ENCODE measurements at places on chromosomes 5 and 9.

DNA sequence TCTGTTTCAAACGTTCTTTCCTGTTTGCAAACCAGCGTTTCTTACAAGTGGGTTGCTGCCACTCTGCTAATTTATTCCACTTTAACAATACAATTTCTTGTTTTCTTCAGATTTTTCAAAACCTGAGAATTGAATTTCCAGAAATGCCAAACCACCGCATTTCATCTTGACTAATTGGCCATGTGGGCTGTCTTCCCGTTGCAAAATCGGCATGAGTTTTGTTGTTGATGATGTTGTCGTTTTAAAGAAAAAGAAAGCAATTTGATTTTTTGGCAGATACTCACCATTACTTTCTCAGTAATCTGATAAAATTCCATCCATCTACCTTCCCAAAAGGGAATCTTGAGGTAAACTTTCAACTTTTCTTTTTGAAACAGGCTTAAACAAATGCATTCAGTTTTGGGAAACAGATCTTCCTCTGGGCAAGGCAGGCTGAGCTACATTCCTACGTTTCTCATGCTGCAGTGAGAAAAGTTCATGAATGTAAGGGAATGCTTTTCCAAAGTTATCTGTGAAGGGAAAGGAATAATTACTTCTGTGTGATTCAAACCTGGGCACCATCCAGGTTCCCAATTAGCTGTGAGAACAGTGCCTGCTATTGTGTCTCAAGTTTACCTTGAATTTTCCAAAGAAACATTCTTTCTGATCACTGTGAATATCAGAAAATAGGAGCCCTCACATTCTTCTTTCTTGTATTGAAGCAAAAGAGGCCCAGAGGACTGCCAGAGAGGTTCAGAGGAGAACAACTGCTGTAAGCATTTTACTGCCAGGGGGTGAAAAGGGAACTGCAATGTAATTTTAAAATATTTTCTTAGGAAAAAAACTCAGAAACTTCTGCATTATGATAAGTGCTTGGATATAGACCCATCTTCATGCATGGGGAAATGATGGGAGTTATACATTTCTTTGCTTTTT lies 100.7 kb upstream of the TUT7 start:
- no peak for DNase-seq

GRCh38 chr5:26690511-26690910 lies 347.9 kb downstream of the CDH9 start:
- no peak for DNase-seq

DNA sequence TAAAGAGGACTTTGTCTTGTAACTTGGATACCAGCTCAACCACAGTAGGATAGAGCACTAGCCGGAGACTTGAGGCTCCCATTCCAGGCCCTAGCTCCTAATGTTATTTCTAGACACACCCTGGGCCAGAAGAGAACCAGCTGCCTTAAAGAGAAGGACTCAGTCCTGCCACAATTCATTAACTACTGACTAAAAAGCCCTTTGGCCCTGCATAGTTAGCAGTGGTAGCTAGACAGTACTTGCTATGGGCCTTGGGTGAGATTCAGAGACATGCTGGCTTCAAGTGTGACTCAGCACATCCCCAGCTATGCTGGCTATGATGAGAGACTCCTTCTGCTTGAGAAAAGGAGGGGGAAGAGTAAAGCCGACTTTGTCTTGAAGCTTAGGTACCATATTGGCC lies 47.3 kb downstream of the TMEM167A start:
- DNase-seq: no peak

DNA sequence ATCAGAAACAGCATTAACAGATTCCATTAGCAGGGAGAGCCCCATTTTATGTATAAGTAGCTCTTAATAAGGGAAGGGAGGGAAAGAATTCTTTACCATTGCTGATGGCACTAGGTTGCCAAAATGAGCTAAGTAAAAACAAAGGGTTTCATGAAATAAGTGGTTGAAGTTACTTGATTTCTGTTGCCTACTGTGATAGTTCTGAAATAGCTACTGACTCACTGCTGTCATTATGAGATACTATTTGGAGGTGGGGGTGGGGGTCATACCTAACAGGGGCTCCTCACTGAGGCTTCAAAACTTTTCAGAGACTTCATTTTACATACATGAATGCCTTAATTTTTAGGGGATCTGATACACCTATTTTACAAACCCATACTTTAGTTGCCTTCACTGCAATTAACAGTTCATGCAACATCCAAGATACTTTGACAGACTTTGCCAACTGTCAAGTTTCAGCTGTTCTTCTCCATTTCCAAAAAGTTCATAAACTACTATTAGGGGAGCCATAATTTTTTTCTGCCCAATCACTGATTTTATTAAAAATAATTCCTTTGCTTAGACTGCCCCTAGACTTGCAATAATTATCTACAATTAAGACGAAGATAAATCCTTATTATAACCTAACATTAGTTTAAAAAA lies 4.6 kb downstream of the HOMER1 start:
- no peak for DNase-seq

DNA sequence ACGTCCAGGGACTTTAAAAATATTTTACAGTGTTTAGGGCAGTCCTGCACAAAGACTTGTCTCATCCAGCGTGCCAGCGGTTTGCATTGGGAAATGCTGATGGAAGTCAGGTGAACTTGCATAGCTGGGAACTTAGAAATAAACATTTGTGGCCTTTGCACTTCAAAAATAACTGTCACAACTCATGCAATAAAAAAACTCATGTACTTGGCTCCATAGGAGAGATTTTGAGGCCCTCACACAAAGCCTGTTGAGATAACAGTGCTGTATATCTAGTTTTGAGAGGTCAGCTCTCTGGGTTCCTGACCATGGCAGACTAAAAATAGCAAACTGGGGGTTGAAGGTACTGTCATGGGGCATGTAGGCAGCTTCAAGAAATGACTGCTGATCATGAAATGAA lies 5.5 kb downstream of the COMMD10 start:
- no peak for DNase-seq

- DNase-seq: no peak
These were observed 6.8 kb downstream of the UBE2R2 start for GRCh38 chr9:33823801-33824200.

DNA sequence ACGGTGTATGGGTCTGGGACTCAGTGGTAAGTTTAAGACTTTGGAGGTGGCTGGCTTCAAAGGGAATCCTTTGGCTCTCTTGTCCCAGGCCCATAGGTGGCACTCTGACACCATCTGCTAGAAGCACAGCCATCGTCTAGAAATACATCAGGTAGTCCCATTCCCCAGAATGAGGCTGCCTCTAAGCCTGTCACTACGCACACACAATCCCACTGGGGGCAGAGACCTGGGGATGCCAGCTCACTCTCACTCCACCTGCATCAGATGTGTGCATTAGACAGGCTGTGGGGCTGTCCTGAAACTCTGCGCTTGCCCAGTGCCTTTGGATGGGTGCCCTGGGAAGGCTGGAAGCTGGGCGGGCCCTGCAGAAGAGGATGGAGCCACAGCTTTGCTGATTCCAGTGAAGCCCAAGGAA lies 127.5 kb upstream of the PANK3 start:
- DNase-seq: no peak

GRCh38 chr9:127555840-127556820 lies 55.9 kb upstream of the STXBP1 start:
- DNase-seq: no peak

- no peak for DNase-seq
These were observed 54.8 kb downstream of the CAMK4 start for GRCh38 chr5:111278858-111279504.

DNA sequence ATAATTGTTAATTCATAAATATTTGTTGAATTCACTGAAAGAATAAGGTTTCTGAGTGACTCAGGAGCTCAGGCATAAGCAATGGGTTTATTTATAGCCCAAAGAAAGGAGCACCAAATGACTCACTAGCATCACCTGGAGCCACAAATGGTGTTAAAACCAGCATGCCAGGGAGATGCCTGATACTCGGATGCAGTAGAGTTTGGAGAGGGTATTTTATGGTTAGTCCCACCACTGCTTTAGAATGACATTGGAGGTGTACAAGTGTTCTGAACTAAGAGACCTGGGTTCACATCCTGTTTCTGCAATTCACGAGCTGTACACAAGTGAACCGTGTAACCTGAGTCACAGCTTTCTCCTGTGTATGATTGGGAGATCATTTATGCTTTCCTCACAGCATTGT lies 25.2 kb downstream of the CCL28 start:
- DNase-seq: no peak
